ENCODE measurements at places on chromosomes 2 and 18.

- DNase-seq, result no peak
Observed at GRCh38 chr2:16066261-16067036, 126.1 kb downstream of the MYCN start.

DNA sequence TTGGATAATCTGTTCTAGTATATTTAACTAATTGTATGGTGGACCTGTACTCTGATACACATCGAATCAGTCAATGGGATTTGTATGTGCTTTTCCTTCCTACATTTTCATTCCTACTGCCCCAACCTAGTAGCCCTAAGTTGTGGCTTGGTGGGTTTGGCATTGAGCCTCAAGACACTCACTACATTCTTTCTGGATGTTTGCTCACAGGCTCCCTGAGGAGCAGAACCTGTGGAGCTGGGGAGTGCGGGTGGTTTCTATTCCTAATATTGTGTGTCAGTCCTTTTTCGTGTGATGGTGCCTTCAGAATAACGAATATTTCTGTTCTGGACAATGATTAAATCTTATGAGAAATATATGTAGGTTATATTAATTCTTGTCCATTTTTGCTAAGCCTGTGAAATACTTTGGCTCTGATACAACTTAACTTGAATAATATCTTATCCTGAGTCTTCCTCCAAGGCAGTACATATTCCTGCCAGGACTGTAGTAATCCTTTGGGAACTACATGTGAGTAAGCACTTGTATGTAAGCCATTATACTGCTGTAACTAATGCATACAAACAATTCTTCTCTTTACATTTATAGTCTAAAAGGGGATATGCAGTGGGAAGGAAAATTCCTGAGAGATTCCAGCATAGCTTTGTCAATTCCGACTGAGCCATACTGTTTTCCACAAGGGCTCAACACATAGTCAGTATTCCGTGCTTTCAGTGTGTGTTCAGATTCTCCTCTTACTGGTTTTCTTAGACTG lies 150.6 kb downstream of the AGPS start:
- DNase-seq, result no peak

- DNase-seq, result no peak
Observed at GRCh38 chr2:105739944-105740530, 4.7 kb upstream of the NCK2 start.

- DNase-seq, result no peak
Observed at GRCh38 chr2:40244675-40245074, 207.2 kb downstream of the SLC8A1 start.

DNA sequence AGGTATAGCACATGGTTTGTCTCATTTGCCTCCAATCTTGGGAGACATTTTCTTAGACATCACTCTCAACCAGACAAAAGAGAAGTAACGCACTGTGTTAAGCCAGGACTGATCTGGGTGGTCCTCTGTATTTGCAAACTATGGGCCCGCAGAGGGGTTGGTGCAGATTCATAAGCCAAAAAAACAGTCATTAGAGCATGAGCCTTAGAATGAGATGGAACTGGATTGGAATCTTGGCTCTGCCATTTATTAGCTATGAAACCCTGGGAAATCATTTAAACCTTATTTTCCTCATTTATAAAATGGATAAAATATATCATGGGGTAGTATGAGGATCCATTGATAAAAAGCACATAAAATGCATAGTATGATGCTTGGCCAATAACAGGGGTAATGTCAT lies 213.5 kb upstream of the APCDD1 start:
- DNase-seq, result no peak

DNA sequence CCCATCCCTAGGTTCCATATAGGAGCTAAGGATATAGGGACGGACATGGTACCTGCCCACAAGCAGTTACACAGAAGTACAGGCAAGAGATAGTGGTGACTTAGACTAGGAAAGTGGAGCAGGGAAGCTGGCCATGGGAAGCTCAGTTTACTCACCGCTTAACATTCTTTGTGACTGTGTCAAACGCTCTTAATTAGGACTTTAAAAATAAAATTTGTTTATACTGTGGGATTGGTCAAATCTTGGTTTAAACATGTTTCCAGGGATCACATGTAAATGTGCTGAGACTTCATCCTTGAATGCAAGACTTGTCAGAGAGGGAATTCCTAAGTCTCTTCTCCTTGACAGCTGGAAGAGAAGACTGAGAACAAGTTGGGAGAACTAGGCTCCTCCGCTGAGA lies 107.3 kb downstream of the MTCL1 start:
- DNase-seq, result no peak

- no peak for DNase-seq
Observed at GRCh38 chr2:183964565-183964964, 633.8 kb upstream of the ZNF804A start.

GRCh38 chr2:238383743-238384380 lies 42.9 kb upstream of the ASB1 start:
- DNase-seq, result no peak

GRCh38 chr2:213306316-213306942 lies 22.2 kb downstream of the SPAG16 start:
- DNase-seq, result no peak

DNA sequence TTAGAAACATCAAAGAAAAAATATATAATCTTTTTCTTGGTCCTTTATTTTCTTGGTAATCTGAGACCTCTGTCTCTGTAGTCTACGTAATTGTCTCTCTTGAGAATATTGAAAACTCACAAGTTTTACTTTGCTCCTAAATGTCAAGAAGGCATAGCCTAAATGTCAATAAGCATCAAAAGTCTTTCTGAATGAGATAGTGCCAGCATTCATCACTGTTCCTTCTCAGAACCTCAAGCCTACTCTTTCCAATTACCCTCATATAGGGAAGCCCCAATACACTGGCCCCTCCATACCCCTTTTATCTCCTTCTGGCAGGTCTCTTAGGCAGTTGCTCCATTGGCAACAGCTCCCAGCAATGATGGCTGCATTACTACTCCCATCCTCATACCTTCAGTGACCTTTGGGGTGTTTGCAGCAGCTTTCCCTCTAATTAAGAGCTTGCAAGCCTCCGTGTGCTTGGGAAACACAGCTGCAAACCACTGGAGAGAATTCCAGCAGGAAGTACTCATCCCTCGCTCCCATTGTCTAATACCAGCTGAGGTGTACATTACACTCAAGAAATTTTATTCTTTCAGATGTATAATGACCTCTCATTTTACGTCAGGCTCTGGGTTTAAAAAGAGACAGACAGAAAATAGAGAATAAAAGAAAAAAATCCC lies 95.8 kb downstream of the KYNU start:
- no peak for DNase-seq

DNA sequence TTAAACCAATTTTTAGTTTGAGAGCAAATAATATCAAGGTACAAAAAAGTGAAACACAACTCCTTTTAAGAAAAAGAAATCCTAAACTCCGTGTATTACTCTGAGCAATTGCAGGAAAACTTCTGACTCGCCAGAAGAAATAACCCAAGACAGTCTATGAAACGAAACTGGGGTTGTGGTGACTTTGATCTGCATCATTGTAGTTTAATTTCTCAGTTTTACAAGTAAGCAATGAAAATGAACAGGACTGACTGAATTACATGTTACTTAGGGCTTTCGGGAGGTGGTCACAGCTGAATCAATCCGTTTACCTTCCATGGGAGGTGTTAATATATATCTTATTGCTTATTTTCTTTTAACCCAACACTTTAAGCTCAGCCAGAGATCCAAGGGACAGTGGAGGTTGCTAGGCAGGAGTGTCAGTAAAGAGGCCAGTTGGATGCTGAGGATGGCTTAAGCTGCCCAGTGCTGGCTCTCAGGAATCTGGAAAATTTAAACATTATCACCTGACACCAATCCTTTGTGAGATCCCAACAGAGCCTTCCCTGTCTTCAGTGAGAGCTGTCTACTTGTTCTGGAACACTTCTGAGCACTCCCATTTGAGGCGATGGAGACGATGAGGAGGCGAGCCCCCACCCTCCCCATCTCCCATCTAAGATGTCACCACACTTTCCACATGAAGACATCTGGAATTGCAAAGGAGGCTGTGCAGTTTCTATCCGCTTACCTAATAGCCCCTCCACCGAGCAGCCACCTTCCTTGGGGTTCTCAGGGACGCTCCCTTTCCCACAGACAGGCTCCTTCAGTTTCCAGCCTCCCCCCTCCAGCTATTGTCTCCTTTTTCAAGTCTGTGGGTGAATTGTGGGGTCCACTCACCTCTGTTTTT lies 3.6 kb upstream of the RAB31 start:
- DNase-seq, result no peak

DNA sequence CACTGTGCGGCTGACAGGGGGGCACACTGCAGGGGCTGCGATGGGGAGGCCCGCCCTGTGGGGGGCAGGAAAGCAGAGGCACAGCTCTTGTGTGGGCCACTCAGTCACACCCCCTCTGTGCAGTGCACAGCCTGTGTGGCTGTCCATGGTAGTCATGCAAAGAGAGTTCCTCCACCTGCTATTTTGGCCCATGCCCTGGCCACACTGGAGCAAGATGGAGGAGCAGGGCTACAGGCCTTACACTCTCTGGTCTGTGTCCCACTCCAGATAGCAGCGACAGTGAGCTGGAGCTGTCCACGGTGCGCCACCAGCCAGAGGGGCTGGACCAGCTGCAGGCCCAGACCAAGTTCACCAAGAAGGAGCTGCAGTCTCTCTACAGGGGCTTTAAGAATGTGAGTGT lies 28.5 kb upstream of the FAHD2A start:
- DNase-seq, result no peak

GRCh38 chr2:99957332-99958133 lies 184.9 kb downstream of the AFF3 start:
- no peak for DNase-seq

GRCh38 chr2:140891614-140892212 lies 1239.1 kb downstream of the LRP1B start:
- no peak for DNase-seq

- DNase-seq, result no peak
Observed at GRCh38 chr2:128769457-128770142, 450.9 kb upstream of the HS6ST1 start.

DNA sequence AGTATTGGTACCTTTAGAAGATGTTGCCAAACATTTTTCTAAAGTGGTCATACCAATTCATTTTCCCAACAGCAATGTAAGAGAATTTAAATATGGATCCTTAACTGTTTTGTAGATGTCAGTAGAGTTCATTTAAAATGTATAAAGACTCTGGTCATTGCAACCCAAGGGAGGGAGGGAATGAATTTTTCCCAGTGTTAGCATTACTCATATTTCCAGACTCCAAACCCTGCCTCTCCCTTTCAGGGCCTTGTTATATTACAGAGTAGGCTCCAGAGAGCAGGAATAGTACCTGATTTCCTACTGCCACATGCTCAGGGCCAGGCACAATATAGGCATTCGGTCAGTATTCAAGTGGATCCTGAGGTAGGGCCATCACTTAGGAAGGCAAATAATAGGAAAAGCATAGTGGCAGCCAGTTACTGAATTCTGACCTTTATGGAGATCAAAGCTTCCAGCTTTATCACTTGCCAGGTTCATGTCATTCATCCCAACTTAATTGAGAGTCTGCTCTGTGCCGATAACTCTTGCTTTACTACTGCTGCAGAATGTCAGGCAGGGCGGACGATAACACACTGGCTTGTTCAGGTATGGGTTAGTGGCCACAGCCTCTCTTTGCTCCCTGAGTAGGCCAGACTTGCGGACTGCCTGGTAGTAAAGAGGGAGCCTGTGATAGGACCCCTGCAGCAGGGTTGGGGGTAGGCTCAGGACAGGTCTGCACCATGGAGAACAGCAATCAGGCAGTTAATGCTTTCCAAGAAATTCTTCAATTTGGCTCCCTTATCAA lies 75.3 kb downstream of the OSBPL6 start:
- no peak for DNase-seq

GRCh38 chr2:5433855-5434254 lies 258.3 kb upstream of the SOX11 start:
- DNase-seq, result no peak

DNA sequence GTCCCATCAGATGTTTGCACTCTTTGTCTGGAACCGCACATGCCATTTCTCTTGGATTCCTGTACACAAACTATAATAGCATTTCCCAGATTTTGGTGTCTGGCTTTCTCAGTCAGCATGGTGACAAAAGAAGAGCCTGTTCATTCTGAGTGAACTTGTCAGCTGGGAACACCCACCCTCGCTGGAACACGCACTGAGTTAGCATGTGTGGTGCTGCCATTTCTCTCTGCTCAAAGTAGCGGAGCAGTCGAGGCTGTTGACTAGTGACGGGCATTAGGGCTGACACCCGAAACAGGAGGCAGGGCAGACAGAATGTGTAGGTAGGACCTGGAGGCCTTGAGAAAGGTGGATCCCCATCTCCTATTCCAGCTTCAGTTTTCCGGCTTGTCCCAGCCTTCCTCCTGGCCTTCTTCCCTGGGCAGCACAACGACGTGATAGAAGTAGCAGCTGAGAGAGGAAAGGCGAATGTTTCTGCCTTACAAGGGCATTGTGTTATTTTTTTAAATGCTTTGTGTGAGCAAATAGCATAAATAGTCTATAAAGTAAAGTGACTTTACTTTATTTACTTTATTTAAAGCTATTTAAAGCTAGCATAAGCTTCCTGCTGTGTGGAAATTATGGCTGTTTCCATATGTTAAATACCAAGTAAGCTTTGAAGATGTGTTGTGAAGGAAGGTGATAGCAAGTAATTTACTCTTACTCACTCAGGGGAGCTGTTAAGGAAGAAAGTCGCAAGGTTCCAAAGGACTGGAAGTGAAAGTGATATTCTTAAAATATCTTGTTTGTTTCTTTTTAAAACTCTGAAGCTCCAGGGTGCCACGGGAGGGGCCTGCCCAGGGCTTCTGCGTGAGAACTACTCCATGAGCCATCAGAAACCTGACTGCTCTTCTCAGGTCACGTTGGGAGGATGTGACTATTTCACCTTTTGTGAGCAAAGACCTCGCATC lies 272.6 kb downstream of the NEDD4L start:
- no peak for DNase-seq

DNA sequence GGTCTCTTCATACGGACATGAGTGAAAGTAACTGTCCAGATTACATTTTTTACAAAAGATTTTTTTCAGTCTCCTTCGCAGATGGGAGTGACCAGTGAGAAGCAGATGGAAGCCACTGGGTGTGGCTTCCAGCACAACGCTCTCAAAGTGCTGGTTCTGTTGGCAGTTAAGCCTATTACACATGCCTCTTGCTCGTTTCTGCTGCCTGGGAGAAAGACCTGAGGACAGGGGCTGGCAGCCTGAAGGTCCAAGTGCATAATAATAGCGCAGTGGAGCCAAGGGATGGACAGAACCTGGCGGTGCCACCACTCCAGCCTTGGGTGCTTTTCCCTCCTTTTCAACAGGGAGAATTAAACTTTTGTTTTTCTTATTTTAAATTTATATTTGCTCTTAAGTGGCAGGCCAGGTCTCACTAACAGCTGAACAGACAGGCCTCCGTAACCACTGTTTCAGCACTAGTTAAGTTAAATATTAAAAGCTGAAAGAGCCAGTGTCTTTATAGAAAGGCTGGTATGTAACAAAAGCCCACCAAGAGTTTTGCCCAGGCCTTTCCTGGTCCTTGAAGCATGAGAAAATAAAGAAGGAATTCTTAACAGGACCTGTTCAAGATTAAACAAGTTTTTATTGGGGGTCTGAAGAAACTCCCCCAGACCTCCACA lies 1.2 kb upstream of the SKA1 start:
- no peak for DNase-seq

DNA sequence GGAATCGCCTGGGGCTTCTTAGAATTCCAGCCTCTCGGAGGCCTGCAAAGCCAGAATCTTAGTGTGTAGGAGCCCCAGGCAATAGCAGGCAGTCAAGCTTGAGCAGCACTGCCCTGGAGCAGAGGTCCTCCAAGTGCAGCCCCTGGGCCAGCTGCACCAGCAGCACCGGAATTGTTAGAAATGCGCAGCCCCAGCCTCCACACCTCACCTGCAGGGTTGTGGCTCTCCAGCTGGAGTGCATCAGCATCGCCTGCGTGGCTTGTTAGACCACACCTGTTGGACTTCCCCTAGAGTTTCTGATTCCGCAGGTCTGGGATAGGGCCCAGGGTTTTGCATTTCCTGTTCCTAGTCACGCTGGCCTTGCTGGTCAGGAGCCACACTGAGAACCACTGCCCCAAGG lies 100.3 kb downstream of the ASAP2 start:
- no peak for DNase-seq
